ENCODE measurements at places on chromosomes 2 and 18.
A peak's percentile ranks its signal among the peaks of the same experiment; 100 is the strongest.

GRCh38 chr2:207984765-207985480 is 40.4 kb downstream of the PLEKHM3 start:
- DNase-seq = no peak

DNA sequence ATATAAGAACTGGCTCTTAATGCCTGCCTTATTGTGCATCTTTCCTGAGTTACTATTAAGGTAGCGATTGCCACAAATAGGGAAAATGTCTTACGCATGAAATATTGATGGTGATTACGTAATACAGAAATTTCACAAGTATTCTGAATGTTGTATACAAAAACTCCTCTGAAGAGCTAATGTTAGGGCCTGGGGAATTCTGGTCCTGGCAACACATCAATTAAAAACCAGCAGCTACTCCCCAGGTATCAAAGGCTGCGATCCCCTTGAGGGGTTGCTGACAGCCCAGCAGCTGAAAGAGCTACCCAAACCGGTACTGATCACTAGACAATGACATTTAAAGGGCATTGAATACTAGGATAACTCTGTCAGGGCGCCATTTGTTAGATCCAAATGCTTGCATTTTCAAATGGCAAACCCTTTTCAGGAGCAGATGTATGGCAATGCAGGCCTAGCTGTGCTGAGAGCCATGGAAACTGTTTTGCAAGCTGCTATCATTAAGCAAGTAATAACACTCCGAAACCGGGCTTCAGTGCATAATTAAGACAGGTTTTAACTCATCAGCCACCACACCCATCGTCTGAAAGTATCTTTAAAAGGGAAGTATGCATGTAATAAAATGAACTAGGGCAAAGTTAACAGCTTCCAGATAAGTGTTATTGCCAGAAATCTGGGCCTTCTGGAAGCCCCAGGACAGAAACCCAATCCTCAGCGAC is 78.4 kb downstream of the CLHC1 start:
- no peak for DNase-seq

DNA sequence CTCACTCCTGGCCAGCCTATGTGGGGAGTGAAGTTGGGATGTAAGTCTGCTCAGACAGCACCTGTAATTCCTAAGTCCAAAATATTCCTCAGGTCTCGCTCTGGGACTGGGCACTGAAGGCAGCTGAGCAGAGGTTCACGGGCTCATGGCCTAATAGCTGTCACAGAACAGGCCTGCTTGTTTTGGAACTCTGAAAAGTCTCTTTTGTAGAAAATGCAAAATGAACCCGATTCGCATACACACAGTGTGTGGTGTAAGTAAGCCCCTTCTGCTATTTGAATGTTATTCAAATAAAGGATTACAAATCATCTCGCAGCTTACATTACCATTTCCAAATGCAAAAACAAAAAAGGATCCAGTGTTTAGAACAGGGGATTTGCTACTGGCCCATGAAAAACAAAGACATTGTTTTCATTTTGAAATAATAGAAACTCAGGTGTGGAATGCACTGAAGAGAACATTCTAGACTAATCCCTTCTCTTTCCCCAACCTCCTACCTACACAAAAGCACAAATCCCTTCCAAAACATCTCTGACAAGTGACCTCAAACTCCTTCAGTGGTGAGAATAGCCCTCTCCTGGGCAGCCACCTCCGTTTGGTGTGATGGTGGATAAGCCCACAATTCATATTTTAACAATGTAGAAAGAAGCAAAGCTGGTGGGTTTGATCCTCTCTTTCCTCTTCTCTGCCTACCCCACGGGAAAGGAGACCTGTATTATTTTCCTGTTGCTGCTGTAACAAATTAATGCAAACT is 118.3 kb upstream of the NCK2 start:
- DNase-seq = no peak

DNA sequence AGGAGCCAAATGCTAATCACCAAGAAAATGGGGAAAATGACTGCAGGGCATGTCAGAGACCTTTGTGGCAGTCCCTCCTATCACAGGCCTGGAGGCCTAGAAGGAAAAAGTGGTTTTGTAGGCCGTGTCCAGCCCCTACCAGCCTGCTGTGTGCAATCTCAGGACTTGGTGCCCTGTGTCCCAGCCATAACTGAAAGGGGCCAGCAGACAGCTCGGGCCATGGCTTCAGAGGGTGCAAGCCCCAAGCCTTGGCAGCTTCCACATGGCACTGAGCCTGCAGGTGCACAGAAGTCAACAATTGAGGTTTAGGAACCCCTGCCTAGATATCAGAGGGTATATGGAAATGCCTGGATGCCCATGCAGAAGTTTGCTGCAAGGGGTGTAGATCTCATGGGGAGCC is 391.2 kb upstream of the FSIP2 start:
- no peak for DNase-seq

- DNase-seq = no peak
Measured at GRCh38 chr2:29518010-29518409, 402.8 kb downstream of the CLIP4 start.

DNA sequence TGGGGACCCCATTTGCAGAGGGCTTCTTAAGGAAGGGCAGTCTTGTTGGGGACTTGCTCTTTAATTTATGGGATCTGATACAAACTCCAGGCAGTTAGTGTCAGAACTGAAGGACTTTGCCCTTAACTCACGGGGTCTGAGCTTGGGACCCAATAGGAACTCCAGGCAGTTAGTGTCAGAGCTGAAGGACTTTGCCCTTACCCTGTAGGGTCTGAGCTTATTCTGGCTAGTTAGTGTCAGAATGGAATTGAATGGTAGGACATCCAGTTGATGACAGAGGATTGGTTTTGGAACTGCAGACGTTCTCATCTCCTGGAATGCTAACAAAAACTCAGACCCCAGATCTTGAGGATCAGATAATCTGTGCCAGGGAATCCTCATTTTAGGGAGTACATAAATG is 256.9 kb upstream of the COPS8 start:
- DNase-seq = no peak

GRCh38 chr2:99636144-99637034 is 146.6 kb upstream of the REV1 start:
- peak; percentile 28 for DNase-seq

GRCh38 chr18:13032173-13032572 is 41.0 kb downstream of the CEP192 start:
- no peak for DNase-seq

- peak; percentile 46 for DNase-seq
Measured at GRCh38 chr18:63182310-63182772, 137.2 kb downstream of the BCL2 start.

GRCh38 chr2:24909555-24910177 is 10.4 kb downstream of the ADCY3 start:
- DNase-seq = no peak

DNA sequence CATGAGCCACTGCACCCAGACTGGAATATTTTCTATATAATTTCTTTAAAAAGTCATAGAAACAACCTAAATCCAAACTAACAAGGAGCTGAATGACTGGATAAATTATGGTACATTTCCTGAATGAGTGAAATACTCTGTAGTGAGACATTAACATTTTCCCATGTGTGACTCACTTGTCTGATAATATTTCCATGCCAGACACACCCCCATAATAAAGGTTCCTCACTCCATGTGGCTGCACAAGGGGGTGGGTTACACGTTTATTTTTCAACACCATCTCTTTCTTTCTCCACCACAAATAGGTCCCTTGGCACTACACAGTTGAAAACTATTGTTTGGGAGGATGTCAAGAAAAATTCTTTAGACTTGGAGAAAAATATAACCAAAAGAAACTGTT is 266.3 kb upstream of the LYPD1 start:
- DNase-seq = no peak

DNA sequence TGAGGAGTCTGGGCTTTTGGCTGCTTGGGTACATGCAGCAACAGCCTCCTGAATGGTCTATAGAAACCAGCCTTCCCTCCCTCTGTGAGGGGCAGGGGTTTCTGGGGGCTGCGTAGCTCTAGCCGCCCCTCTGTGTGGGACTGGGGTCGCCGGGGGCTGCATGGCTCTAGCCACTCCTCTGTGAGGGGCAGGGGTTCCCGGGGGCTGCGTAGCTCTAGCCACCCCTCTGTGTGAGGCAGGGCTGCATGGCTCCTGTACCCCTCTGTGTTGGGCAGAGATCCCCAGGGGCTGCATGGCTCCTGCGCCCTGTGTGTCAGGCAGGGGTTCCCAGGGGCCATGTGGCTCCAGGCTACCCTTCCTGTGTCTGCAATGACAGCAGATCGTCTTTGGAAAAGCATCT is 17.6 kb downstream of the HS6ST1 start:
- no peak for DNase-seq

- no peak for DNase-seq
Measured at GRCh38 chr2:12928197-12928774, 211.6 kb downstream of the TRIB2 start.

DNA sequence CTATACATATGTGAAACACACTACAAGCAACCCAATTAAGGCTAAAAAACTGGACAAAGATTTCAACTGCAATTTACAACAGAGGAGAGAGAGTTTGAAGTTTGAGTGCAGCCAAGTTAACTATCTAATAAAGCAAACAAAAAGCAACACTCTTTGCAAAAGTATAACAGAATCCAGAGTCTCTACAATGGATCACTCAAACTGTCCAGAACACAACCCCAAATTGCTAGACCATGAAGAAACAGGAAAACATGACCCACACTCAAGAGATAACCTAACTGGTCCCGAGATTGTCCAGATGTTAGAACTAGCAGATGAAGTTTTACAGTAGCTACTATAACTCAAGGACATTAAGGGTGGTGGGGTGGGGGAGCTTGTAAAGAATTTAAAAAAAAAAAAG is 14.8 kb downstream of the ABHD3 start:
- DNase-seq = no peak

- no peak for DNase-seq
Measured at GRCh38 chr2:44826601-44827000, 114.9 kb upstream of the SIX3 start.

GRCh38 chr2:105329561-105330495 is at the start of gene TGFBRAP1:
TSS of gene TGFBRAP1 (minus strand) at chr2:105329735. CDS start at chr2:105308301, 21,434 bp downstream.
- DNase-seq = peak; percentile 48

DNA sequence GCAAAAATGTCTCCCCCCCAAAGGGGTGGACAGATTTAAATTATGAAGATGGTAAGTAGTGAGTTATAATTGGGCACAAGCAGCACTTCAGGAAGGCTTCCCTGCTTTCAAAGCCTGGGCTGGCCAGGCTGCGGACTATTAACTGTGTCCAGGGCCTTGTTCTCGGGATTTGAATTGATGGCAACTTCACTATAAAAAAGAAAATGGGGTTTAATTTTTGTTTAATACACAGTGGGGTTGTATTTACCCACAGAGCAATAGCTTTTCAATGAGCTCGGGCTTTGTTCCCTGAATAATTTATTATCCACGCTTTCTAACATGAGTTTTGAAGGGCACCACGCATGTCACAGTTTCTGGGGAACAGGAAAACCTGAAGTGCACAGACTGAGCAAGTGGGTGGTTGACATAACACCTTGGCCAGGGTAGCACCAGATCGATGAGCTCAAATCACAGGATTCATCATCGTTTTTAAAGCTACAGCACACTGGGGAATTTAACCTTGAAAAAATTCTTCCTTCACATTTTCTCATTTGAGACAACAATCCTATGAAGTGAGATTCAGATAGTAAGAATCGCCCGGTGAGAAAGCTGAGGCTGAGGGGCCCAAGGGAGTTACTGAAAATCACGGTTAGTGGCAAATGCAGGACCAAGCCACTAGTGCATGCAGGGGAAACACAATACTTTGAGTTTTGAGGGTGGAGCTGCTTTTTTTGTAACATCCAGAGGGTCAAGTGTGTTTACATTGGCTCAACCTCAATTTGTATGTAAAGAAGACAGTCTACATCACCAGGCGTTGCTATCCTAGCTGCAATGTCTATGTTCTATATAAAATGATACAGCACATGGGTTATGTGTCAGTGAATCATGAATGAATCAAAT is 28.9 kb upstream of the LMAN1 start:
- no peak for DNase-seq
